ENCODE measurements at places on chromosomes 5 and 9.
A peak's percentile ranks its signal among the peaks of the same experiment; 100 is the strongest.

- DNase-seq = no peak
Measured at GRCh38 chr5:109553846-109554245, 135.9 kb upstream of the MAN2A1 start.

- no peak for DNase-seq
Measured at GRCh38 chr9:27367175-27367798, 70.3 kb upstream of the EQTN start.

DNA sequence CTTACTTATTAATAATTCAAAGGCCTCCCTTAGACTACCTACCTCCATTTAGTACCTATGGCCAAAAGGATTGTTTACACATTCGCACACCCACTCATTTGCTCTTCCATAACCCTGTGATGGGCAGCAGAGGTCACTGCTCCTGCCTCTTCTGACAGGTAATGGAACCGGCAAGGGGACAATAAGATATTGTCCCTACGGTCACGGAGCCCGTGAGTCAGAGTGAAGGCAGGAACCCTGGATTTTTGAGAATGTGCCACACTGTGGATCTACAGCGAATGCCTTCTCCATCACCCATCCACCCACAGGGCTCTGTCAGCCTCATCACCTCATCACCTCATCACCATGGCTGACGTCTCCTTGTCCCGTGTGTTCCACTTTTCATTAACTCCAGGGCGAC, 132.3 kb downstream of the MYO10 start:
- DNase-seq = no peak

- no peak for DNase-seq
Measured at GRCh38 chr5:94024620-94025019, 283.2 kb upstream of the POU5F2 start.

DNA sequence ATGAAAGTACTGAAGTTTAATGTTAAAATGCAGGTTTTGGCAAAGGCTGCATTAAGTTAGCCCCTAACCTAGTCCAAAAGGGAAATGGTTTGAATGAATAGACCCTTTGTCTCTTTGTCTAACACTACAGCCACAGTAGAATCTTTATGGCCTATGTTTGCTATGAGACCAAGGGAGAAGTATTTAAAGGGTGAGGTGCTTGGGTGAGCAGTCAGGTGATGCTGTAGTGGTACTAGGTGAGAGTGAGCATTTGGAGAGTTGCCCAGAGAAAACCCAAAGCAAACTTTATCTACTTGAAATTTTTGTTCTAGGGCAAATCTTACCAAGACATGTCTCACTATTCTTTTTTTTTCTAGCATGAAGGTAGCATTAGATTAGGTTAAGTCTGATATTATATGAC, 1961.4 kb upstream of the WWC1 start:
- no peak for DNase-seq

GRCh38 chr5:53025487-53025886, 36.3 kb downstream of the ITGA2 start:
- DNase-seq = no peak

GRCh38 chr9:99221621-99222415, at the start of the genes ALG2 and SEC61B:
Gene ALG2 (minus strand): TSS chr9:99221942. CDS start chr9:99221894, 48 bp downstream.
Gene SEC61B (plus strand): TSS chr9:99222282. CDS start chr9:99222364, 82 bp downstream.
- DNase-seq = peak; percentile 88

DNA sequence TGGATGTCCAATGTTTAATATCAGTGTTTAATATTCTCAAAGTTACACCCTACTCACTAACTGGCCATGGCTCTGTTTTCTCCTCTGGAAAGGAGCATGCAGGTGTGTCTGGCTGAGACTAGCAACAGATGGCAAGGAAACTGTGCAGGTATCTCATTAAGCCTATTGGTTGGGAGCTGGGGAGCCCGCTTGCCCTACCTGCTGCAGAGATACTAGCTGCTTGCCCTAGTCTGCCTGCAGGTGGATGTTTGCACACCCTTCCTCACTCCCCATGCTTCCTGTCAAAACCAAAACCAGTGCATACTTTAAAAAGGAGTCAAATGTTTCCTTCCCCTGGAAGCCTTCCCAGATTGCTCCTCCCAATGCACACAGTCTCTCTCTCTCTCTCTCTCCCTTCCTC, 228.3 kb upstream of the RASEF start:
- DNase-seq = no peak

- no peak for DNase-seq
Measured at GRCh38 chr5:45399041-45399440, 297.1 kb downstream of the HCN1 start.

- DNase-seq = no peak
Measured at GRCh38 chr5:54897001-54897400, 88.4 kb downstream of the ESM1 start.

- no peak for DNase-seq
Measured at GRCh38 chr5:82601077-82601476, 322.9 kb upstream of the RPS23 start.

DNA sequence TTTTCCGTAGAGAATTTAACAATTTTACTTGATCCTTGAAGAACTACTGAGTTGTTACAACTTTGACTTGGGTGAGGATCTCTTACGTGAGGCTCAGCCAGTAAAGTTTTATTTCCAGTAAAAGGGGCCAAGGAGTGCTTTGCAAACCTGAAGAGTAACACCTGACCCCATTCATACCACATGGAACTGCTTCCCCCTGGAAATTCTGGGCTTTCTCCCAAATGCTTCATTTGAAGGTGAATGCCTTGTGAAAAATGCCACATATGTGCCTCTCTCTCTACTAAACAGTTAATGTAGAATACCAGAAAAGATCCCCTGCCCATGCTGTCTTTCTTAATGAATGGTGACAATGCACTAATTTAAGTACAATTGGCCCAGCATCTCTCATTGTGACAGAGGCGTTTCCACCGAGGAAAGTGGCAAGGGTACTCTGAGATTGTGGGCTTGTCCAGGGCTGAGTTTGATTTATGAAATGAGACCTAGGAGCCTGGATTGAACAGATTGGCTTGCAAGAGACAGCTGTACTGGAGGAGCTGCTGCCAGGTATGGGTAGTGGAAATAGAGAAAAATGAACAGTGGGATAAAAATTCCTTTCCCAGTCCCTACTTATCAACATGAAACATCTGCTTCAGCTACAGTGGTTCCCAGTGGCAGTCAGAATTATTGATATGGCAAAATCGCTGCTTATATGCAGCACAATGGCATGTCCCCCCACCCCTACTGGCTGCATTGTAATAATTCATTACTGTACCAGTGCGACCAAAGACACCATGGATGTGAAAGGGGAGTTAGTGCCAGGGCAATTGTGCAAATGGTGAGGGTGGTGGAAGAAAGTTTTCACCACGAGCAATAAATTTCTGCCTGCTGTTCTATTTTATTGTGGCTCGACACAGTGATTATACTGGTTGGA, 843.7 kb upstream of the WWC1 start:
- no peak for DNase-seq

All from activated CD4-positive, alpha-beta T cell treated with anti-CD3 and anti-CD28 coated beads for 24 hours (primary cell).